IMR-90 (cell line): ENCODE measurements at places on chromosomes 5 and 9. TPM values are rescaled to one million over a fixed set of nuclear protein-coding genes. Genes with fewer than 3 reads are reported as not detected.
A peak's percentile ranks its signal among the peaks of the same experiment; 100 is the strongest.

GRCh38 chr5:165325221-165325620, 1819.8 kb downstream of the MAT2B start:
- peak; percentile 12 for DNase-seq

- DNase-seq = peak; percentile 63
Observed at GRCh38 chr5:145509336-145510136, 325.6 kb downstream of the PRELID2 start.

- no peak for DNase-seq
Observed at GRCh38 chr9:77929942-77930341, 101.7 kb downstream of the GNAQ start.

Gene NR2F1
- total RNA-seq = 18.1 and 19.0 TPM in 2 replicates

Gene SPINK6
- not detected in 2 replicates for total RNA-seq

Gene UGT3A1
- not detected in 2 replicates for total RNA-seq

Gene SPATA31A3
- total RNA-seq = not detected in 2 replicates
